ENCODE measurements at places on chromosomes 3 and 15.
A peak's percentile ranks its signal among the peaks of the same experiment; 100 is the strongest.

DNA sequence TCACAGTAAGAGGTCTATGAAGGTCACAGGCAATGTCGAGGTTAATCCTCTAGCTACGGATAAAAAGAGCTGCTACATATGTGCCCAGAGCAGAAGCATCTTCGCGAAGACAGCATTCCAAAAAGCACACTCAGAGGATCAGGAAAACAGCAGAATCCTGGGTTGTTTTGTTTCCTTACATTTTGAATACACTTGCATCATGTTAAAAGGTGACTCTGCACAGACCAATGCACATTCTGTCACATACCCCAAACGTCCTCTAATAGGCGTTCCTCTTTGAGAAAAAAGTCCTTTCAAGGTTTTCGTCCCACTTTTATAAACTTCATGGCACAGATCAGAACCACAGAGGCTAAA lies 52.7 kb downstream of the VGLL4 start:
- no peak for DNase-seq

DNA sequence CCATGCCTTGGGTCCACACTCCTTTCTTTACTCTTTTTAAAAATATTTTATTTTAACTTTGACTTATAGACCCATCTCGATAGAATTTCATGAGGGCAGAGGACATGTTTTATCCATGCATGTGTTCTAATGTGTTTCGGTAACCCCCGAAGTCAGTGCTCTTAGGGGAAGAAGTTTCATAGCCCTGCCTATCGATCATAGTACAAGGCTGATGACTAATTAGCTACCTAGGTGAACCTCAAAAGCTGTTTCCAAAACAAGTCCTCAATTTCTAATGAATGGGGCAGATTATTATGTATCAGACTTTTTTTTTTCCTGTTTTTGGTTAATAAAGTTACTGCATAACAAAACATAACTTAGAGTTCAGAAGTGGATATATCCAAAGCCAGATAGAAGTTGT lies 82.0 kb downstream of the MBNL1 start:
- DNase-seq, result no peak

- no peak for DNase-seq
Observed at GRCh38 chr3:54211097-54211496, 88.7 kb downstream of the CACNA2D3 start.

DNA sequence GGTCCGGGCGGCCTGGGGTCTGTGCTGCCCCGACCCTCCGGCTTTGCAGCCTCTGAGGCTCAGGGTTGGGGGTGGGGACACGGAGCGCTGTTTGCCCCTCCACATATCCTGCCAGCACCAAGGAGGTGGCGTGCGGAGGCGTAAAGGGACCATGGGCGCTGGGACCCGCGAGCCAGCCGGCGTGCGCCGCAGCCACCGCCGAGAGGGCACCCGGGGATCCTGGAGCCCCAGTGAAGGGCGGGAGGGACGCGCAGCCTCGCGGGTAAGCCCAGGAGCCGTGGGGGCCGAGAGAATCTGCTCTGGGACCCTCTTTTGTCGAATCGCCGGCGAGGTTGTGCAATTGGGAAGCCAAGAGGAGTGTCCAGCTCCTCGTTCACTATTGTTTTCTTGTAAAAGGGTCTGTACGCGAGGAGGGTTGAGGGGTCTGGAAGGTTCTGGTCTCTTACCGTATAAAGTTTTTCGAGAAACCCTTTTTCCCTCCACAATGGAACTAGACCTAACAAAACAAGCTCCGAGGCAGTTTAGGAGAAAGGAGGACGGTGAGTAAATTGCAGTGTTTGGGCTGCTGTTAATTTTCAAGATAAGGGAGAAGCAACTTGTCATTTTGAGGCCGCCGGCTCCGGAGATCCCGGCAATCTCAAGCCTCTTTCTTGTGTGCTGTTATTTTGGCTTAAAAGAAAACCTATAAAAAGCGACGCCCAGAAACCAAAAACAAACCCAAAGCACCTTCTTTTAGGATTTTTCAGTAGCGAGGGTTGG lies 29.9 kb upstream of the ST3GAL6 start:
- no peak for DNase-seq

GRCh38 chr3:41960826-41961750 lies 815 bp downstream of the ULK4 start:
- DNase-seq, result peak; percentile 16

GRCh38 chr3:56702490-56703315 lies 19.6 kb upstream of the TASOR start:
- peak; percentile 78 for DNase-seq

DNA sequence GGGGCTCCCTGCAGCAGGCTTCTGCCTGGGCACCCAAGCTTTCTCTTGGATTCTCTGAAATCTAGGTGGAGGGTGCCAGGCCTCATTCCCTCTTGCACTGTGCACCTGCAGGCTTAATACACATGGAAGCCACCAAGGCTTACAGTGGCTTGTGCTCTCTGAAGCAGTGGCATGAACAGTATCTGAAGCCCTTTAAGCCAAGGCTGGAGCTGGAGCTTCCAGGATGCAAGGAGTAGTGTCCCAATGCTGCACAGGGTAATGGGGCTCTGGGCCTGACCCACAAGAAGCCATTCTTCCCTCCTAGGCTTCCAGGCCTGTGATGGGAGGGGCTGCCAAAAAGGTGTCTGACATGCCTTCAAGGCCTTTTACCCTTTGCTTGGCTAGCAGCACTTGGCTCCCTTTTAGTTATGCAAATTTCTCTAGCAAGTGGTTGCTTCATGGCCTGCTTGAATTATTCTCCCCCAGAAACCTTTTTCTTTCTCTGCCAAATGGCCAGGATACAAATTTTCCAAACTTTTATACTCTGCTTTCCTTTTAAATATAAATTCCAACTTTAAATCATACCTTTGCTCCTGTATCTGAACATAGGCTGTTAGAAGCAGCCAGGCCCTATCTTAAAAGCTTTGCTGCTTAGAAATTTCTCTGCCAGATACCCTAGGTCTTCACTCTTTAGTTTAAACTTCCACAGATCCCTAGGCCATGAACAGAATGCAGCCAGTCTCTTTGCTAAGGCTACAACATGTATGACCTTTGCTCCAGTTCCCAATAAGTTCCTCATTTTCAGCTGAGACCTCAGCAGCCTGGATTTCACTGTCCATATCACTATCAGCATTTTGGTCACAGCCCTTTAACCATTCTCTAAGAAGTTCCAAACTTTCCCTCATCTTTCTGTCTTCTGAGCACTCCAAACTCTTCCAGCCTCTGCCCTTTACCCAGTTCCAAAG lies 201.1 kb upstream of the LRRFIP2 start:
- no peak for DNase-seq

DNA sequence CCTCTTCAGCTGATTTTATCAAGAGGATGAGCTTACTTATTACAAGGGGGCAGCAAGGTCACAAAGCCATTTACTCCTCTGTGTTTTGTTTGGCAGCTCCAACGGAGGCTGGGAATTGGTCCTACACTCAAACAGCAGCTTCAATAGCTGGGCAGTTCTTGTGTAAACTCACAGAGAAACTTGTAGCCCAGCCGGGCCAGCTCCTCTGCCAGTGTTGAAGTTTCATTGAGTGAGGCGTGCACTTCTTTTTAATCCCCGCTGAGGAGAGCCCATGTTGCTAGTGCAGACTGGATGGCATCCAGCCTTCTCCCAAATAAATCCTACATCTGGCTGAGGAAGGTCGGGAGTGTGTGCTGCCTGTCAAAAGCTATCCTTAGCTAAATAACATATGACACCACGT lies 59.5 kb downstream of the BFSP2 start:
- DNase-seq, result no peak

Data from Jurkat, Clone E6-1 (cell line).